ENCODE measurements at places on chromosomes 16 and 17. TPM values are rescaled to one million over a fixed set of nuclear protein-coding genes. Genes with fewer than 3 reads are reported as not detected.

RHBDL1 gene
- 2.9 TPM for total RNA-seq

TBC1D3I gene
- 0.73 TPM for total RNA-seq

MYH13 gene
- total RNA-seq: not detected

DNAAF8 gene
- 1.6 TPM for total RNA-seq

PIGS gene
- total RNA-seq: 60.2 TPM

HS3ST2 gene
- total RNA-seq: not detected

LYZL6 gene
- total RNA-seq: not detected

DOK4 gene
- 22.2 TPM for total RNA-seq

CNTNAP4 gene
- total RNA-seq: 0.12 TPM

GUCY2D gene
- total RNA-seq: not detected

TNFRSF17 gene
- not detected for total RNA-seq

CMTM4 gene
- total RNA-seq: 29.4 TPM

ELMO3 gene
- total RNA-seq: 0.49 TPM

Measured in hair follicle dermal papilla cell (primary cell).